ENCODE measurements at places on chromosomes 1 and 21.

DNA sequence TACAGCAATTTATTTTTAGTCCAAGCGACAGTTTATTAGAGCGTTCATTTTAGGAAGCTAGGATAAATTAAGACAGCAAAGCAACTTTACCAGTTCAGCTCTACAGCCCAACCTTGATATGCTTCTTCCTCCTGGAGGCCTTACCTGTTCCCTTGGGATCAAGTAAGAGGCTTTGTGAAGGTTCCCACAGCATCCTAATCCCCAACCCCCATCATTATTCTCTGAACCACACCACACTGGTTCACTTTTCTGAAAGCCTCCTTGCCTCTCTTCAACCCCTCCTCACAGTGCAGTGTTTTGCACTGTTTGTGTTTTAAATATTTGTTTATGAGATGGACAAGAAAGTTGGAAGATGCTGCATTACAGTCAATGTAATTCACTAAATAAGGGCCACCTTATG is 126.3 kb upstream of the CXADR start:
- DNase-seq = no peak

GRCh38 chr1:109393617-109394233 is 4.0 kb downstream of the SORT1 start:
- DNase-seq = no peak

DNA sequence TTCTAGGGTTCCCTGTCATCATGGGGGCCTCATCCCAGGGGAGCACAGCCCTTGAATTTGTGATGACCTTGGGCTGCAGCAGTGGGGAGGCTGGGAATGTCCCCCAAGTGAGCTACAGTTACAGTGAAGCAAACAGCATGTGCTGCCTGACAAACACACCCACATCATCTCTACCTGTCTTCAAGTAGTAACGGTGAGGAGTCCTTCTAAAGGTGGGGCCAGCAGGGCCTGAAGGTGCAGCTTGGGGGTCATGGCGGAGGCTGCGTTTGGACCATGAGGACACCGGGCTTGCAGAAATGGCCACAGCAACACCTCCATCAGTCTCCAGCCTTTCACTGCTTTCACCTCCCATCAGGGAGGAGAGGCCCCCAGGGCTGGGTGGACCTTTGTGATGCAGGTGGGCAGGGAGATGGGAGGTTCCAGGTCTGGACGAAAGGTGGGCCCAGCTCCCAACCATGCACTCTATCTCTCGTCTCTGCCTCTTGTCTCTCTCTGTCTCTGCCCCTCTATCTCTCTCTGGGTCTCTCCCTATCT is 55.7 kb downstream of the WNT9A start:
- DNase-seq = no peak

GRCh38 chr1:95829556-95829955 is 595.5 kb downstream of the RWDD3 start:
- no peak for DNase-seq

GRCh38 chr1:26553942-26554682 is 24.6 kb downstream of the RPS6KA1 start:
- DNase-seq = no peak

GRCh38 chr1:230130172-230130944 is 63.3 kb downstream of the GALNT2 start:
- DNase-seq = no peak

DNA sequence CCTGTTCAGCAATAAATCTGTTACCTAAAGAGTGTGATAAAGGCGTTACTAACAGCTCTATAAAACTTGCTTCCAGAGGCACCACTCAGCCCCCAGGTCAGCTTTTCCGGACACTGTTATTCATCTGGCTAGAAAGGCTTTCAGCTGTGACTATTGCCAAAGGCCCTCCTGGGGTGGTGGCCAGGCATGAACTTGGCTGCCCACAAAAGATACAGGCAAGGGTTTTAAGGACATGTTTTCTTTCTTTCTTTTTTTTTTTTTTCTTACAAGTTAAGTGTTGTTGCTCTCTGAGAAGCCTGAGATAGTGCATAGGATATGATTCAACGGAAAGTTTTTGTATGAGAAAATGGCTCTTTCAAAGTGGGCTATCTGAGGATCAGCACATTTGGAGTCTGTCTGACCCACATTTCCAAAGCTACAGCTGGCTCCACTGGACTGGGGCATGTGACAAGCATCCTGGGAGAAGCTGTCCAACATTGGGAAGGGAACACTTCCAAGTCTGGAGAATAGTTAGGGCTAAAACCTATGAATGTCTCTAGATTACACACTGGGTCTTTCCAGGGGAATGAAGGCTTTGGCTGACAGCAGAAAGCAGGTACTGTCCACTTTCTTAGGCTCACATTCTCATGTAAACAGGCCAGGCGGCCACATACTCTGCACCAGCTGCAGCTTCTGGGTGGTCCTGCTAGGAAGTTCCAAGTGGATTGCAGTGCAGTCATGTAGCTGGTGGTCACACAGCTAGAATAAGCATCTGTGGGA is 639.7 kb downstream of the LMO4 start:
- DNase-seq = no peak

GRCh38 chr1:219264561-219264960 is 90.9 kb downstream of the LYPLAL1 start:
- DNase-seq = no peak

DNA sequence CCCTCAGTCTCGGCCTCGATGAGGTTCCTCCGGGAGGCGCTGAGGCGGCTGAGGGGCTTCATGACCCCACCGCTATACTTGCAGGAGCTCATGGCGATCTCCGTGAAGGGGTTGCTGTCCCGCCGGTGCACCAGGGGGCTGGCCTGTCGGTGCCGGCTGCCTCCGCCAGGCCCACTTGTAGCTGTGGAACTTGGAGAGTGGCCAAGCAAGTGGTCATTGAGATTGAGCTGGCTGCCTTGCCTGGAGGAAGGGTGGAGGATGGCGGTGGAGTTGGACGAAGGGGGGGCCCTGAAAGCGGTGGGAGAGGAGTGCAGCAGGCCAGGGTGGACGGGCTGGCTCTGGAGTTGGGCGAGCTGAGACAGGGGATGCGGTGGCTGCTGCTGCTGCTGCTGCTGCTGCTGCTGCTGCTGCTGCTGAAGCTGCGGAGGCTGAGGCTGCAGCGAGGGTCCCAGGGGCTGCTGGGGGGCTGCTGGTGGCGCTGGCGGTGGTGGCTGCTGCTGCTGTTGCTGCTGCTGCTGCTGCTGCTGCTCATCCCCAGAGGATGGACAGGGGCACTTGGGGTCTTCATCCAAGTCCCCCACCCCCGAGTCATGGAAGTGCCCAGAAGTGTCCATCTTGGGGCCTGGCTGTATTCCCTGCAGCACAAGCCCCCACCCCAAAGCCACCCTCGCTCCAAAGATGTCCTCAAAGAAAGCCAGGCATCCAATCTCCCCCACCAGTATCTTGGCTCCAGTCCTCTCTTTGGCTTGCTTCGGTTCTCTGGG is 548 bp downstream of the KCNN3 start:
- peak; percentile 13 for DNase-seq

- DNase-seq = no peak
Observed at GRCh38 chr1:45846931-45847330, 43.5 kb downstream of the MAST2 start.

DNA sequence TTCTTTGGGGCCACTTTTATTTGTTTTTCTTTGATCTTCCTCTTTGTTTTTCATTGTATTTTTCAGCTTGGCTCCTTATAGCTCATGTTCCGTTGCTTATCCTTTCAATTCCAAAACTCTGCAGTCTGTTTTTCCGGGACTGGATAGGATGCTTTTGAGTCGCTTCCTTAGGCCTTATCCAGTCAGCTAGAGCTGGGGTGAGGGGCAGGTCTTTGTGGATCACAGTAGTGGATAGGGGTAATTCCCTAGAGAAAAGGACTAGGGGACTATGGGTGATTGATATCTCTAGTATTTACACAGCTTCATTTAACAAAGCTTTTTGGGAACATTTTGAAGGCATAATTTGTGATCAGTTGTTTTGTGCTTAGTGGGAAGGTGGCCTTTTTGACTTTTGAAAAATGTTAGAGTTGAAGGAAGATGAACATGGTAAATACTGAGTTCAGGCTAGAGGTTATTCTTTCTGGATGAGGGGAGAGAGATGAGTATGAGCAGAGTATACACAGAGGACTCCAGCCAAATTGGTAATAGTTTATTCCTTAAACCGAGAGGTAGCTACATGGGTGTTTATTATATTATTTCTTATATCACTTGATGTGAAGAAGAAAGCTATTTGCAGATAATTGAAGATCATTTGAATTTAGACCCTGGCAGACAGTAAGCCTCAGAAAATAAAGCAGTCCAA is 22.5 kb downstream of the CEP350 start:
- no peak for DNase-seq

DNA sequence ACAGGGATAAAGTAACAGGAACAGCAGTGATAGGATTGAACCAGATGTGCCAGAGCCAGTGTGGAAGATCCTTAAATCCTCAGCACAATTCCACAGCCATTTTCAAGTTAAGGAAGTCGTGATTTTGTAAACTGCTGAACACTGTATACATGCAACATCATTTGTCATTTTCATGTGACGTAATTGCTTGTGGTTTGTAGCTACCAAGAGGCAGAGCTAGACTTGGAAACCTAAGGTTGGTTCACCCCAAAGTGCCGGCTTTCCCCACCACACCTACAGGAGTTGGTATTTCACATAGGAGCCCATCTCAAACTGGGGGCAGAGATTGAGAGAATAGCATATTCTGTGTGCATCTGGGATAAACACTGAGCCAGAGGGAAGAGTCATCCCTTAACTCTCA is 113.9 kb downstream of the CAPN8 start:
- no peak for DNase-seq

- peak; percentile 40 for DNase-seq
Observed at GRCh38 chr1:116910379-116911187, 867 bp downstream of the PTGFRN start.

DNA sequence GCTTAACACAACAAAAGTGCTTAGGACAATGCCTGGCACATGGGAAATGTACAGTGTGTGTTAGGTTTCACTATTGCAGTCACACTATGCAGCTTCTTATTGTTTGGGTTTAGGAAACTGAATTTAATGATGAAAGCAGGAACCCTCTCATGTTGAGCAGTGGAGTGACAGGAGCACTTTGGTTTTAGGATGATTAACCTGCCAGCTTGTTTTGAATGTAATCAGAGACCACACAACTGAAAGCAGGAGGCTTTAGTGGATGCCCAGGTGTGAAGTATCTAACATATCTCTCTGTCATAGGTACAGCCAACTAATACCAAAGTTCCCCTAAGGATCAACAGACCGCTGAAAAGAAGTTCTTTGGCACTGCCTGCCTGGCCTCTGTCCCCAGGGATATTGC is 406.9 kb upstream of the USP24 start:
- DNase-seq = no peak

GRCh38 chr1:152179566-152179965 is 20.5 kb upstream of the RPTN start:
- no peak for DNase-seq

DNA sequence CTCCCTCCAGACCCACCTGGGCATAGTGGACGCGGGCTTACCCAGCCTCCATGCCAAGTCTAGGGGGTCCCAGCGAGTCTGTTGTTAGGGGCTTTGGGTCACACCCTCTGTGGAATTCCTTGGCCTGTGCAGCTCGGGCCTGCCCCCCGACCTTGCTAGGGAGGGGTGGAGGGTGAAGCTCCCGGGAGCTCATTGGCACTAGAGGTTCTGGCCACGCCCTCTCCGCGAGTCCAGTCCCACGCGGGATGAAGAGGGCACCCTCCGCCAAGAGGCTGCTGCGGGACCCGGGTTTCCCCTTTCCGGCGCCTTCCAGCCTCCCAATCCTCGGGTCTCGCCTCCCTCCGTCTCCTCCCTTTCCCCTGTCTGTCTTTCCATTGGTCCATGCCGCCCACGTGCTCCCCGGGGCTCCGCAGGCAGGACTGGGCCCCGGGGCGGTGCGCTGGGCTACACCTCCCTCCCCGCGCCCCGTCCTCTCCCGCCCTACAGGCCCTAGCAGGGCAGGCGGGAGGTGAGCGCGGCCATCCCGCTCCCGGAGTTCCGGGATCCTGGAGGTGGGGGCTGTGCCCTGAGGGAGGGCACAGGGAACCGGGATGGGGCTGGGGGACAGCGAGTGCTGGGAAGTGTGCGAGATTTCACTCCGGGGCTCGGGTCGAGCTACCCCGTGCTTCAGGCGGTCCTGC is 3.5 kb downstream of the RUSC1 start:
- DNase-seq = peak; percentile 82

GRCh38 chr1:164440232-164440631 is 118.8 kb upstream of the PBX1 start:
- no peak for DNase-seq

DNA sequence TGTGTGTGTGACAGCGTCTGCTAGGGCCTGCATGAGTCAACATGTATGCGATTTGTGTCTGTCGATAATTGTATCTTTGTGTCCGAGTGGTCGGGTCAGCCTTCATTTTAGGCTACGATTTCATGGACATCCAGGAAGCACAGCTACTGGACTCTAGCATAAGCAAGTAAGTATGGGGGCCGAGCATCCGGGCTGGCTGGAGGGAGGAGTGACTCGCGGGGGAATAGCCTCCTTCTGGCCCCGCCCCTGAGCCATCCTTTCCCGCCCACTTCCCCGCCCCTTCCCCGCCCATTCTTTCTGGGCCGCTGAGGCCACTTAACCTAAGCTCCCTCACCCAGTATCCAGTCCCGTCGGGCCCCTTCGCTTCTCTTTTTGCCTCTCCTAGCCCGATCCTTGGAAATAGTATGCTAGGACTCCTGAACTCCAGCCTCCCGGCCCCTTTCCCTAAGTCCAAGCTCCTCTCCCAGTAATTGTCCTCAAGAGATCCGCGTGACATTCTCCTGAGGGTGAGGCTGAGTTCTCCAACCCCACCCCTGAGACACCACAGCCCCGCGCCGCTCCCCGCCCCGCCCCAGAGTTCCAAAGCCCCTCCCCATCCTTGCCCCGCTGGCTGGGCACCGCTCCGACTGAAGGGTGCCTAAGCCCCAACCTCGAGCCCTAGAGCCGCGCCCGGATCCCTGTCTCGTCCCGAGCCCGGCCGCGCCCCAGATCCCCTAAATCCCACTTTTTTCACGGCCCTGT is 1.2 kb downstream of the MAP3K6 start:
- DNase-seq = peak; percentile 71

DNA sequence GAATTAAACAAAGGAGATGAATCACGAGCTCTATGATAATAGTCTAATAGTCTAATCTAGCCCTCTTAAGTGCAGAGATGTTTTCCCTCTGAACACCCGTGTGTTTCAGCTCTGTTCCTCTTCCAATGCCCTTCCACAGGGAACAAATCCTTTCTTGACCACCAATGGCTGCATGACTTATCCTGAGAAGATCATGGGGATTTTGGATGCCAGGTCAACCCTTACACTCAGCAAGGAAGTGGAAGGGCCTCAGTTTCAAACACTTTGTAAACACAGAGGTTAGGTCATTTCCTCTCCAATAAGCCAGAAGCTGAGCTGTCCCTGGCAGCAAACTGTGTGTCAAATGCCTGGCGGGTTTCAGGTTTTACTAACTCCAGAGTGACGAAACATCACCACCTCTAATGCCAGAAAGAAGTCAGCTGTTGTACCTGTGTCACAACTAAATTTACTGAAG is 200.0 kb downstream of the GABPA start:
- DNase-seq = no peak

GRCh38 chr1:236508593-236509027 is 15.2 kb upstream of the LGALS8 start:
- DNase-seq = no peak

GRCh38 chr1:81757398-81758020 is 43.2 kb upstream of the ADGRL2 start:
- no peak for DNase-seq

Measured in activated CD8-positive, alpha-beta memory T cell treated with anti-CD3 and anti-CD28 coated beads, Interleukin-2, amount 50 U/mL, for 4 hours (primary cell).